Stimulated activated CD8-positive, alpha-beta memory T cell treated with anti-CD3 and anti-CD28 coated beads, Interleukin-4, amount 100 ng/mL, for 4 hours (primary cell): ENCODE measurements at places on chromosomes 13 and 19.

- no peak for DNase-seq
Observed at GRCh38 chr19:6446452-6446851, 12.9 kb upstream of the SLC25A41 start.

DNA sequence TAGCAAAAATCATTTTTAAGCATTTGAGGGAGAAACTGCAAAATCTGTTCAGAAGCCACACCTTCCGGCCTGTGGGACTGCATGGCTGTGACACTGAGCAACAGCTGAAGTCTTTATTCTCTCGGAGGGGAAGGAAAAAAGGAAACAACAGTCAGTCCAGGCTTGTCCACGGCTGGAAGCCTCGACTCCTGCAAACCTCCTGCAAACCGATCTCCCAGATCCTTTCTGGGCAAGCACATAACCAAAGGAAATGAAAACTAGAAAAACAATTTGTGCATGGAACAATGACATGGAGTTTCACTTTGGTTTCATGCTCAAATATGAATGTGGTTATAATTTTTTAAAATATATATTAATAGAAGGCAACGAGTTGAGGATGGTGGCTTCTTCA lies 1.0 kb downstream of the COL4A1 start:
- DNase-seq = no peak

DNA sequence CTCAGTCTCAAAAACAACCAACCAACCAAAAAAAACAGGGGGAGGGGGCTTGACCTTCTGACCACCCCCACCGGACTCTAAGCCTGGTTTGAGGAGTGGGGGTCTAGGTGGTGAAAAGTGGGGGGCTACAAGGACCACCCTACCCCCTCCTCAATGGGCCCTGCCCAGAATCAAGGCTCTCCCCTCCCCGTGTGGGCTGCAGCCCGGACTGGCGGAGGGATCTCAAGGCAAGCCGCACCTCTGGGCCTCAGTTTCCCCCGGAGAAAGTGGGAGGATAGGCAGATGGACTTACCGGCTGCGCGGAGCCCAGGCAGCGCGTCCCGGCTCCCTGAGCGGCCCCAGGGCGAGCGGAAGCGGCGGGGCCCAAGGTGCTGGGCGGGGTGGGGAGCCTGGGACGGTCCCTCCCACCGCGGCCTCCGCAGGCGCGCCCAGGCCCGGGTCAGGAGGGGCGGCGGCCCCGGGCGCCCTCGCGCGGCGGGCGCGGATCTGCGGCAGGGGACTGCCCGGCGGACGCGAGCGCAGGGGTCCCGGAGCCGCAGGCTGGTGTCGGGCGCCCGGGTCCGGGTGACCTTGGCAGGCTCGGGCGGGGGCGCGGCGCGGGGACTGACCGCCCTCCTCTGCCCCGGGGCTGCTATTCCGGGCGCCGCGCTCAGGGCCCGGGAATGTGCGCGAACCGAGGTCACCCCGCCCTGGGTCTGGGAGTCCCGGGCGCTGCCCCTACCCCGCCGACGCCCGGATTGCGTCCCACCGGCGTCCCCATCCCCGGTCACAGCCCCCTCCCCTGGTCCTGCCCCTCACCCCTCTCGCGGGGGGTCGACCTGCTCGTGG lies at the start of gene ADAMTSL5:
Gene ADAMTSL5, minus strand, starts transcription at position 349 of the 828 bp plus-strand sequence. CDS start 2,076 bp downstream, outside the sequence.
- no peak for DNase-seq

- no peak for DNase-seq
Observed at GRCh38 chr13:41389580-41389979, 67.8 kb upstream of the RGCC start.

DNA sequence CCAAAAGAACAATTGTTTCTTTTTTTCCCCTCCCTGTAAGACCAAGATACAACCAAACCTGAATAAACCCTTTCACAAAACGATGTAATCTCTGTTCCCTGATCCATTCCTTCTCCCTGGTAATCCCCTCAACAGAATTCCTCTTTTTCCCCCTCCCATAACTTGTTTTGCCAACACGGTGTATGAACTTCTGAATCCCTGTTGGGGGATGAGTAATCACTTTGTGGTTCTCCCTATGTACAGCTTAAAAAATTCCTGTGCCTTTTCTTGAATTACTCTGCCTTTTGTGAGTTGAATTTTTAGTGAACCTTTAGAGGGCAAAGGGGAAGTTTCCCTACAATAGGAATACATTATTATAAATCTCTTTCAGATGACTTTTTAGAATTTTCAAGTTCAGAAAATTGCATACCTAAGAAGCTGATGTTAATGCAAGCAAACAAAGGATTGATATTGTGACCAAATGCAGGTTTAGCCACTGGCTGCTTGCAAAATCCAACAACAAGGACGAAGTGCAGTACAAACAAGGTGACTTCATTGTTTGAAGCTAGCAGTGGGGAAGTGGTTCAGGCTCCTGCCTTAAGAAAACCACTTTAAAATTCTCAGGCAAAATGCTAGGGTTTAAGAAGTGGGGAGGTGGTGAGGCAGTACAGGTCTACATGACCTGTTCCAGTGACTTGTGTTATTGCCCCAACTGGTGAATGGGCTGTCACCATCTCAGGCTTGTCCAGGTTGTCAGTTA lies 15.0 kb upstream of the EPSTI1 start:
- no peak for DNase-seq

DNA sequence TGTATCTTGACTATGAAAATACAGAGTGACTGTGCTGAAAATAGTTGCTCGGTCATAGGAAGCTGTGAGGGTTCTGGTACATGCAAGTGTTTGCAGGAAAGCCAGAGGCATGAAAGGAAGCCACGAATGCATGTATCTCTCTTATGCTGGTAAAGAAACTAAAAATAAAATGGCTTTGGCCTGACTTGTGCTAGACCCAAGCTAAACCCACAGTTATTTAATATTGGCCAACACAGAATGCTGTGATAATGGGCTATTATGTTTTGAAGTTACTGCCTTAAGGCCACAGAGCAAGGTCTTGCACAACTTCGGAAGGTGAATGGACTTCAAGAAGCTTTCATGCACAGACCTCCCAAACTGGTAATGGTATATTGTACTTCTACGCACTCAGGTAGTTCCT lies 518.2 kb upstream of the HTR2A start:
- no peak for DNase-seq

DNA sequence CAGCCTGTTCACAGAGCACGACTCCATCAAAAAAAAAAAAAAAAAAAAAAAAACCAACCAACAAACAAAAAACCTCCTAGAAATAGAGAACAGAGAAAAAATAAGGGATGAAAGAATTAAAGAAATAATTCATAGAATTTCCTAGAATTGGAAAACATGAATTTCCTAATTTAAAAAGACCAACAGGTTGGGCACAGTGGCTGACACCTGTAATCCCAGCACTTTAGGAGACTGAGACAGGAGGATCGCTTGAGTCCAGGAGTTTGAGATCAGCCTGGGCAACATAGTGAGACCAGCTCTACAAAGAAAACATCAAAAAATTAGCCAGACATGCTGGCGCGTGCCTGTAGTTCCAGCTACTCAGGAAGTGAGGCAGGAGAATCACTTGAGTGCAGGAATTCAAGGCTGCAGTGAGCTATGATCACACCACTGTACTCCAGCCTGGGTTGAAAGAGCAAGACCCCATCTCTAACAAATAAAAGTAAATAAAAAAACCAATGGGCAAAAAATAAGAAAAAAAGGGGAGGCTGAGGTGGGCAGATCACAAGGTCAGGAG lies 6.5 kb downstream of the SPART start:
- no peak for DNase-seq

- DNase-seq = no peak
Observed at GRCh38 chr13:93045836-93046235, 180.8 kb upstream of the GPC6 start.

DNA sequence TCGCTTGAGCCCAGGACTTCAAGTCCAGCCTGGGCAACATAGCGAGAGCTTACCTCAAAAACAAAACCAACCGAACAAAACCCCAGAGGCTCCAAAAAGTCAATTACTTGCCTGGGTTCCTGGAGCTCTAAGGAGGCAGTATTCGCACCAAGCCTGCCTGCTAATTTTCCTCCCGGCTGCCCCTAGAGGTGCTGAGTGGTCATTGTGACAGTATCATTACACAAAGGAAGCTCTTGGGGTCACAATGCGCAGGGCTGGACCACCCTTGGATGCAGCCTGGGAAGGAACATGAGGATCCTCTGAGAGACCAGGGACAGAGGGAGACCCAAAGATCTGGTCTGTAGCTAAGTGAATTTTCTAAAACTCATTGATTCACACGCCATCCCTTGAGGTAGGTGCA lies 8.5 kb upstream of the PEX11G start:
- DNase-seq = no peak

GRCh38 chr13:67735651-67736050 lies 505.5 kb upstream of the PCDH9 start:
- DNase-seq = no peak

DNA sequence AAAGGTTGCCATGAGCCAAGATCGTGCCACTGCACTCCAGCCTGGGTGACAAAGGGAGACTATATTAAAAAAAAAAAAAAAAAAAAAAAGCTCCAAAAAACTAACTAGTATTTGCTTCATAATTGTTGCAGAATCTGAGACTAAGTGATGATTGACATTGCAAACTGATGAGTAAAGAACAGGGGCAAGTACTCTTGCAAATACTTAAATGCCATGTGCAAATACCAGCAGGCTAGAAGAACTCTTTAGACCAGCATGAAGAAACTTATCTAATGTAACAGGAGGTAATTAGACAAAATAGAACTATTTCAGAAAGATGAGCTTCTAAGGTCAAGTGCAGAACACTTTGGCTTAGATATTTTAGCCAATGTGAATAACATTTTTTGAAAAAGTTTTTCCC lies 1368.1 kb downstream of the EFNB2 start:
- no peak for DNase-seq
